NCI-H2081 (cell line): ENCODE measurements at places on chromosomes 1 and 21.

GRCh38 chr1:68028566-68028965, 21.9 kb downstream of the DIRAS3 start:
- DNase-seq: no peak

GRCh38 chr1:13652238-13652637, 47.8 kb upstream of the PRDM2 start:
- no peak for DNase-seq

GRCh38 chr1:119975006-119975405, 78.7 kb upstream of the ADAM30 start:
- DNase-seq: no peak

DNA sequence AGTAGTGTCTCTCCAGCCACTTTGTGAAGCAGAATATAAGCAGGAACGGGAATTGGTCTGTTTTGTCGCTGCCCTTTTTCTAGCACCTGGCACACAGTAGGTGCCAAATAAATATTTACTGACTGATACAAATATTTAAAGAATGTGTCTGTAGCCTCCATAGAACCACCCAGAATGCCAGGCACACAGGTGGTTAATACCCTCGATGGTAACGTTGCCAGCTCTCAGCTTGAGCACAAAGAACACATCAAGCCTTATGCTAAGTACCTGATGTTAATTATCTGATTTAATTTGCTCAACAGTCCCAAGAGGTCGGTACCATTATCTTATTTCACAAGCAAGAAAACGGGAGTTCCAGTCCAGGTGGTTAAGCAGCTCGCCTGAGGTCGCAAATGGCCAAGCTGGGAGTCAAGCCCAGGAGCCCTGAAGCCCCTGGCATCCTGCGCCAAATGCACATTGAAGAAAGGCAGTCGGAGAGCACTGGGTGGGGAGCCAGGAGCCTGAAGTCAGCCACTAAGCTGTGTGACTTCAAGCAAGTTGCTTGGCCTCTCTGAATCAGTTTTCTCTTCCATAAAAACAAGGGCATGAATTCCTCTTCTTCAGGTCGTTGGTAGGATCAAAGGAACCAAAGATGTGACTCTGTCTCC, 26.4 kb downstream of the HSPG2 start:
- peak; percentile 34 for DNase-seq

GRCh38 chr1:224766266-224766665, 150.1 kb downstream of the CNIH3 start:
- no peak for DNase-seq

DNA sequence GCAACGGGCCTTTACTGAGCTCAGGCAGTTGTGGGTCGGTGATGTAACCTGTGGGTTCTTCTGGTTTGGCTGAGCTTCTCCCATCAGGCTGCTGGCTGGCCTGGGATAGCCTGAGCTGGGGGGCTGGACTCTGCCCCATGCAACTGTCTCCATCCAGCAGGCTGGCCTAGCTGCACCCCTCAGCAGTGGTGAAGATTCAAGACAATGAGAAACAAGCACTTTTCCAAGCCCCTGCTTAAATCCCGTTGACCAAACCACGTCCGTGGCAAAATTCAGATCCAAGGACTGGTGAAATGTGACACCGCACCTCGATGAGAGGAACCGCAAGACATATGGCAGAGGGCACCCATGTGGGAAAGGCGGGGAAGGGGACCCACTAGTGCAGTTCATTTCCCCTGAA, 25.6 kb downstream of the PRSS38 start:
- no peak for DNase-seq
